BE2C (cell line): ENCODE measurements at places on chromosomes 2 and 18.
A peak's percentile ranks its signal among the peaks of the same experiment; 100 is the strongest.

- no peak for DNase-seq
These were observed 33.1 kb downstream of the KLHL29 start for GRCh38 chr2:23418056-23418455.

DNA sequence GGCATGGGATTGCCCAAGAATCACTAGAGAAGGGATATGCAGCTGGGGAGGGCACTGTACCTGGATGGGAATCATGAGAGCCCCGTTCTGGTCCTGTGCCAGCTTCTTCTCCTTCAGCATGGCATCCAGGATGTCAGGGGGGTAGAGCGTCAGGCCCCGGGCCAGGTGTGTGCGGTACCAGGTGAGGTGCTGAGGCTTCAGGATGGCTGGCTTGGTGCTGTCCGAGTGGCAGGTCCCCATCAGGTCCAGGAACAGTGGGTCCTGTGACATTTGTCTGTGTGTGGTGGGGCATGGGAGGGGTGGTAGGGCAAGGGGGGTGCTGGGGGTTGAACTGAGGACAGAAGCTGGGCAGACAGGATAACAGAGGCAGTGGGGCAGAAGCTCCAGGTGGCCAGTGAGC lies 13.2 kb downstream of the CFAP65 start:
- DNase-seq, result no peak

GRCh38 chr2:218827701-218828476 lies 3.7 kb downstream of the PRKAG3 start:
- no peak for DNase-seq

GRCh38 chr2:20506201-20506685 lies 59.4 kb downstream of the RHOB start:
- no peak for DNase-seq

GRCh38 chr18:9613550-9614400 lies 584 bp downstream of the PPP4R1 start:
- DNase-seq, result peak; percentile 49

GRCh38 chr2:106144621-106145331 lies 49.3 kb downstream of the UXS1 start:
- no peak for DNase-seq

DNA sequence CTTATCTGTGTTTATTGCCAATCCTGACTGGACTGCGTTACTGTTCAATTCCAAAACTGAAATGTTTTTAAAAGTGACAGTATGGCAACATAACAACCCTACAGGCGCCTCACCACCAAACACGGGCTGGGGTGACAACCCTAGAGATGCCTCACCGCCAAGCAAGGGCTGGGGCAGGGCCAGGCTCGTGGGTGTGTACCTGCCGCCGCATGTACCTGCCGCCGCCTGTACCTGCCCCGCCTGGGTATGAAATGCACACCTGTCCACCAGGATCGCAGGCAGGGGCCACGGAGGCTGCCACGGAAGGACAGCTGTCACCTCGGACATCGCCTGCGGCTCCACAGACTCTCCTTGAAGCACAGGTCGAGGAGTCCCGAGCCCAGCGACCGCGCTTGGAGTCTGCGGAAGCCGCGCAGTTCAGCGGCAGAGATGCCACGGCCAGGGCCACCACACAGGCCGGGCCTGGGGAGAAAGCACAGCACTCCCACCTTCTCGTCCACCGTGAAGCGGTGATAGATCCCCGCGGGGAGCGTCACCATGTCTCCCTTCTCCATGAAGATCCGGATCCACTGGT lies 18.9 kb downstream of the ADI1 start:
- DNase-seq, result no peak

GRCh38 chr2:62593825-62594224 lies 87.8 kb upstream of the TMEM17 start:
- DNase-seq, result no peak

DNA sequence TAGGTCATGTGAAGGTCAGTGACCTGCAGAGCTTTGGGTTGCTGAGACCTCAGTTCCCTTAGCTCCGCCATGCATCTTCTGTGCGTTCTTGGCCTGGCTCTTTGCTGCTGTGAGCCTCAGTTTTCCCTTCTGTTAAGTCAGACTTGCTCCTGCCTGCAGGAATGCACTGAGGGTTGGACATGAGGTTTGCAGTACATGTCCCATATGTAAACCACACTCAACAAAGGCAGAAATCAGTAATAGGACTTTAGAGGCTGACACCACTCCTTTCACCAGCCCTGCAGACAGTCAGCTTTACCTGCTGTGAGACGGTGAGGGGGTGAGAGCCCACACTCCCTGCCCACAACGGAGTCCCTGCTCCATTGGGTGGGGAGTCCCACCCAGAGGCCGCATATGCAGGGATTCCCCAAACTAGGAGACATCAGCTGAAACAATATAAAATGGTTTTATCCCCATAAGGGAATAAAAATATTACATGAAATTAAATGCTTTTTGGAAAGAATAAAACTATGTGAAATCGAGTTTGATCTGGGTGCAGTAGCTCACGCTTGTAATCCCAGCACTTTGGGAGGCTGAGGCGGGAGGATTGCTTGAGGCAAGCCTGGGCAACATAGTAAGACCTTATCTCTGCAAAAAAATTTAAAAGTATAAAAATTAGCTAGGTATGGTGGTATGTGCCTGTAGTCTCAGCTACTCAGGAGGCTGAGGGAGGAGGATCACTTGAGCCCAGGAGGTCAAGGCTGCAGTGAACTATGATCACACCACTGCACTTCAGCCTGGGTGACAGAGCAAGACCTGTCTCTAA lies 55.1 kb downstream of the MYO7B start:
- no peak for DNase-seq

DNA sequence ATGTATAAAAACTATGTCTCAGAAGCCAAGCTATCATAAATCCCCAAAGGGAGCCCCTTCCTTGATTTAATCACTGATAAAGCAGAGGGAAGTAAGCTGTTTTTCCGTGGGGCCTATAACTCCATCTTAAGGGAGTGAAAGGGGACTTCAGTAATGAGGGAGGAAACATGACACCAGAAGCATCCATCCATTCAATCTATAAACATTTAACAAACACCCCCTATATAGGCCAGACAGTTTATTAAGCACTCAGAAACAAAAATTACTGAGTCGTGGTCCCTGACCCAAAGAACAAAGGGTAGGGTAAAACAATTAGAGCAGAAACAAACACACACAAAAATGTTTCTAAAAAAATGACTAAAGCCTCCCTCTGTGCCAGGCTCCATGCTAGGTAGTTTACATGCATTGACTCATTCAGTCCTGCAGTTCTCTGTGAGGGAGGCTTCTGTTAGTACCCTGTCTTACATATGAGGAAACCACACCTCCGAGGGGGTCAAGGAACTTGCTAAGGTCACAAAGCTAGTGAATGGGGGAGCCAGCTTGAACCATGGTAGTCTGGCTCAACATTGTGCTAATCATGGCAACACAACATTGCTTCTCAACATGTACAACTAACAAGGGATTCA lies 472.1 kb downstream of the CDH2 start:
- DNase-seq, result no peak

- DNase-seq, result no peak
These were observed 185.0 kb upstream of the SMIM21 start for GRCh38 chr18:75612456-75612855.

DNA sequence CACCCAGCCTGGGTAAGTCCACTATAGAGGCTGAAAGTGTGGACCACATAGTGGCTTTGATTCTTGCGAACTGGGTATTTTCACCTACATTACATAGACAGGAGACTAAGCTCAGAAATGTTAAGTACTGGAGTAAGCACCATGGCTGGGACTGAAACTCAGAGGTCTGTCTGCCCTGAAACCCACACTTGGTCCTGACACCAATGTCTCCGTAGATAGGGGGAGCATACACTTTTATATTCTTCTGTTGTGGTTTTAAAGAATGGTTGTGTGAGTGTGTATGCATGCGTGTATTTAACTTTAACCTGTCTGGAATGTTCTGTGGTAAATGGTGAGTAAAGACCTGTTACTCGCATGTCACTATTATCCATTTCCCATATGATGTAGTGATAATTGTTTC lies 10.3 kb upstream of the NPPC start:
- DNase-seq, result no peak

DNA sequence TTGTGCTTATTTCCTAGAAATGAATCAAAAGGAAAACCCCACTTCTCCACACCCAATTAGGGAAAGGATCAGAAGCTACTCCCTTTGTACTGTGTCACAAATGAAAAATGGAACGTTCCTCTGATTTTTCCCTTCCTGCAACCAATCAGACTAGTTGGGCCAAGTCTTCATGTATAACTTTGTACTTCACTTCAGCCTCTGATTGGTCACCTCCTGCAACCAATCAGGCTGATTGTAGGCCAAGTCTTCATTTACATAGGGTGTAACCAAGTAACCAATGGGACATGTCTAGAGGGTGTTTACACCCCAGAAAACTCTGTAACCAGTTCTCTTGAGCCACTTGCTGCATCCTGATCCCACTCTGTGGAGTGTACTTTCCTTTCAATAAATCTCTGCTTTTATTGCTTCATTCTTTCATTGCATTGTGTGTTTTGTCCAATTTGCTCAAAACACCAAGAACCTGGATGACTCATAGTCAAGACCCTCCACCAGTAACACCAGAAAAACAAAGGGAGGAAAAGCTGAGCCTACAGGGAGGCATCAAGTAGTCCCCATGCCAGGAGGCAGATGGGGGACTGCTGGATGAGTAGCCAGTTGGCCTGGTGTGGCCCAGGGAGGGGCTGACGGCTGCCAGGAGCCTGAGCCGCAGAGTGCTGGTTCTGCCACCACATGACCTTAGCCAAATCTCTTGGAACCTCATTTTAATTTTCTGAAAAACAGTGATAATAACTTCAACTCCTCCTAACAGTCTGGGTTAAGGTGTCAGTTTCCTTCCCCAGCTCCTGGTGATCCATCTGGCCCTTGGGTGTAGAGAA lies 46.1 kb downstream of the SOWAHC start:
- DNase-seq, result no peak

DNA sequence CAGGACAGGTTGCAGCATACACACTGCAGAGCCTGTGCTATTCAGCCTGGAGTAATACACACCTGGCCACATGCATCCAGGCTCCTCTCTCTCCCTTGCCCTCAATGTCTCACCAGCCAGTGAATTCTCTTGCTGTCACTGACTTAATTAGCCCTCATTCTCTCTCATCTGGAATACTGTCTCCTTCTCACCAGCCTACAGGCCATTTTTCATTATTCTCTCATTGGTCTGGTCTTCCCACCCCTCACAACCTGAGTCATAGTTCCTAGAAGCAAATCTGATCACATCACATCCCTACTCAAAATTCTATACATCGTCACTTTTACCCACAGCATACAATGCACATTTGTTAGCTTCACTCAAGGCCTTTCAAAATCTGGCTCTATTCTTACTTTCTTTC lies 333.1 kb downstream of the PIK3C3 start:
- DNase-seq, result no peak

GRCh38 chr2:107001062-107001461 lies 115.1 kb upstream of the ST6GAL2 start:
- no peak for DNase-seq

- no peak for DNase-seq
These were observed 98.8 kb upstream of the NCKAP5 start for GRCh38 chr2:133667085-133667484.

DNA sequence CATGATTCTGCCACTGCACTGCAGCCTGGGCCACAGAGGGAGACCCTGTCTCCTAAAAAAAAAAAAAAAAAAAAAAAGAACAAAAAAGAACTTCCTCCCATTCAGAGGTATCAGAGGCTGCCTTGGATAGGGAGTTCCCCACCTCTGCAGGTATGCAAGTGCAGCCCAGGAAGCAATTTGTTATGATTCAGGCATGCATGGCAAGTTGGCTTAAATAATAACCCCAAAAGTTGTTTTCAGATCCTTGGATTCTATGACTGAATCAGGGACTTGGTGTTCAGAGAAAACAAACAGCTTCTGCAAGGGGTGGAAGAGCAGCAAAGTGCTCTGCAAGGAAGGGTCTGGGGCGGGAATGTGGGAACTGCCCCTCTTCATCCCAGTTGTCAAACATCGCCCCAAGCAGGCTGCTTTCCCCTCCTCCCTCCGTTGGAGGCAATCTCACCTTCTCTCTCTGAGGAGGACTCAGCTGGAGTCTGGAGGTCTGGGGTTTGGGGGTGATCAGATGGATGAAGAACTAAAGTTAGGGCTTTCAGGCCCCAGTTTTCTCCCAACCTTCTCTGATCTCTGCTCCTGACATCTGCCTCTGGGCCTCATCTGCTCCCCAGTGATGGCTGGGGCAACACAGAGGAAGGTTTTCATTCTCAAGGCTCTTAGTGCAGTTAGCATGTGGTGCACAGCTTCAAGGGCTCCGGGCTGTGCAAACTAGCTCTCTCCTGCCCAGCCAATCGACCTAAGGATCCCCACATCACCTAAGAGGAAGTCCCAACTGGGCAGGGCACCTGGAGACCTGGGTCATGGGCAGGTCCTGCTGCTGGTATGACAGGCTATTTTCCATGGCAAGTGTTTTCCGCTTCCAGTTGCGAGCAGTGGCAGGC lies 3.5 kb upstream of the GDF7 start:
- DNase-seq, result no peak

DNA sequence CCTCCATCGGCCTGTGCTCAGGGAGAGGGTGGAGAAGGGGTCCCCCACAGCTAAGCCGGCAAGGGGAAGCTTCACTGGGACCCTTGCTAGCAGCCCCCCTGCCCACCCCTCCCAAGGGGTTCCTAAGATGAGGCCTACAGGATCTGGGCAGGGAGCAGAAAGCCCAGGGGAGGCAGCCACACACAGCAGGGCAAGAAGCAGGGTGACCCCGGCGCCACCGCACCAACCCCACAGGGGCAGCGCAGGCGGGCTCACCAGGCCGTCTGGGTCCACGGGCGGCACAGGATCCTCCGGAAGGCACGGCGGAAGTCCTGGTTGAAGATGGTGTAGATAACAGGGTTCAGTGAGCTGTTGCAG lies 1.8 kb downstream of the ADRA2B start:
- DNase-seq, result no peak

GRCh38 chr2:218810256-218810655 lies 21.3 kb downstream of the PRKAG3 start:
- DNase-seq, result no peak

GRCh38 chr18:74870950-74871349 lies 273.3 kb downstream of the ZNF407 start:
- DNase-seq, result no peak

- peak; percentile 84 for DNase-seq
These were observed 85.9 kb downstream of the USP40 start for GRCh38 chr2:233480490-233481202.

DNA sequence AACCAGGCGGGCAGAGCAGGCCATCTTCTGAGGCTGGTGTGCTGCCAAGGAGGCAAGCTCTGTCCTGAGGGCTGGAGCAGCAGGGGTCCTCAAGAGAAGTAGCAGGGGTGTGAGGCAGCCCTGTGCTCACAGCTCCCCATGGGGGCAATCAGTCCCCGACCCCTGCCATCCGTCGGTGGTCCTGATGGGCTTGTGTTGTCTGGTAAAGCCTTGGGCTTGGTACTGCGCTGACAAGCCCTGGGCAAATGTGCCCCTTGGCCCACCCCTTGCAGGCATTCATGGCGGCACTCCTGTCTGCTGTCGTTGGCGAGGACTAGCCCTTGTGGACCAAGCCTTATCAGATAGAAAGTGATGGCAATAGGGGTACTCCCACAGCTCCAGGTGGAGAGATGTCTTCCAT lies 22.6 kb upstream of the SCLY start:
- DNase-seq, result no peak

- no peak for DNase-seq
These were observed 8.6 kb downstream of the SH3BP4 start for GRCh38 chr2:234960175-234961088.

GRCh38 chr2:74876081-74876886 lies 42.4 kb downstream of the HK2 start:
- DNase-seq, result no peak

- no peak for DNase-seq
These were observed 5.3 kb downstream of the LOXL3 start for GRCh38 chr2:74548285-74548899.
